ENCODE measurements at places on chromosomes 12 and 14. TPM values are rescaled to one million over a fixed set of nuclear protein-coding genes. Genes with fewer than 3 reads are reported as not detected.

Gene ZBTB25
- 6.7 TPM for polyA plus RNA-seq

Gene IFT81
- 16.5 TPM for polyA plus RNA-seq

Gene REM2
- polyA plus RNA-seq: 0.12 TPM

Gene SLC17A8
- polyA plus RNA-seq: 0.05 TPM

Gene C12orf54
- not detected for polyA plus RNA-seq

Gene BEST3
- 66.6 TPM for polyA plus RNA-seq

Gene VRTN
- polyA plus RNA-seq: not detected

Gene IFI27L2
- 13.6 TPM for polyA plus RNA-seq

Gene GARIN6
- polyA plus RNA-seq: not detected

Gene PLEK2
- 1.3 TPM for polyA plus RNA-seq

Gene TMEM233
- polyA plus RNA-seq: 3.6 TPM

Gene ZNF410
- 27.2 TPM for polyA plus RNA-seq

Gene RERG
- 6.7 TPM for polyA plus RNA-seq

Gene AMDHD1
- polyA plus RNA-seq: 0.22 TPM

Gene HOXC12
- polyA plus RNA-seq: not detected

Gene HOXC10
- polyA plus RNA-seq: 0.57 TPM

Gene SEL1L
- polyA plus RNA-seq: 43.1 TPM

Gene GLIPR1L2
- 0.23 TPM for polyA plus RNA-seq

Gene PLEKHG3
- polyA plus RNA-seq: 23.5 TPM

Gene PKP2
- 6.0 TPM for polyA plus RNA-seq

Gene PRORP
- 20.3 TPM for polyA plus RNA-seq

Gene ART4
- 0.19 TPM for polyA plus RNA-seq

Gene KRT85
- polyA plus RNA-seq: not detected

Gene CMTM5
- 0.76 TPM for polyA plus RNA-seq

Gene TSPAN19
- not detected for polyA plus RNA-seq

Gene DPY19L2
- polyA plus RNA-seq: 5.4 TPM

Gene IFNG-AS1
- 0.08 TPM for polyA plus RNA-seq

Gene OR6C2
- not detected for polyA plus RNA-seq

Gene RHEBL1
- 1.5 TPM for polyA plus RNA-seq

Gene CKAP4
- 86.9 TPM for polyA plus RNA-seq

Gene LHX5
- polyA plus RNA-seq: not detected
